ENCODE measurements at places on chromosomes 16 and 17. TPM values are rescaled to one million over a fixed set of nuclear protein-coding genes. Genes with fewer than 3 reads are reported as not detected.

DNA sequence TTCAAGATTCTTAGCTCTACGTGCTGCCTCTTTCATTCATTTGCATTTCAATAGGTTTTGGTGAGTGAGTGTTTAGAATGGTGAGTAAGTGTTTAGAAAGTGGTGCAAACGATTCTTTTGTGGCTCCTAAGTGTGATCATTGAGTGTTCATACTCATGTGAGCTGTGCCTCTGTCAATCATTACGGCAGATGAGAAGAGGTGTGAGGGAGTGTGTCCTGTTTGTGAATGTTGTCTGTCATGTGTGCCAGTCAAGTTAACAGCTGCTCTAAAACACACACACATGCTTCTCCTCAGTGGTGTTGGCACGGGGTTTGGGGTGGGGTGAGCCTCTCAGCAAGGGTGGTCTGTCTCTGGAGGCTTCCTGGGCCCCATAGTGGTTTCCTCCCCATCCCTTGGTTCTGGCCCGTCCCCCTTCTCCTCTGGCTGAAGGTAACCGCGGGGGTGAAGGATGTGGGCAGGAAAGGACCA, 11.4 kb downstream of the MYL4 start:
- peaks cover 10% of the 10 kb centered on the region for H3K4me1 ChIP-seq
- H3K27ac ChIP-seq, result no peak overlapping the region
- H3K27me3 ChIP-seq, result no peaks in the 10 kb centered on the region
- H3K4me3 ChIP-seq, result no peak overlapping the region
- DNase-seq, result no peak

DNA sequence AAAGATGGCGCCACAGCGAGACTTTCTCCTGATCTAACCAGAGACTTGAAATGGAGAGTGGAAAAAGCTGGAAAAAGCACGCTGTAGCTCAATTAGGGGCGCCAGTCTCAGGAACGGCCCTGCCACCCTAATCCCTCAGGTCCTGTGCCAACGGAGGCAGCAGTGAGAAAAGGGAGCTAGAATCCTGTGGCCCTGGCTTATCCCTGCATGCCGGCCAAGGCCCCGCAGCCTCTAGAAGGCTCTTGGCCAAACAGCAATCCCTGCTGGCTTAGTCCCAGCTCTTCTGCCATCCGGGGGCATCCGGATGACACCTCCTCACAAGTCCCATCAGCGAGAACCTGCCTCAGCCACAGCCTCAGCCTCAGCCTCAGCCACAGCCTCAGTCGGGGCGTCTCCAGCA, 69.8 kb downstream of the MRM3 start:
- DNase-seq, result no peak
- peaks cover 18% of the 10 kb centered on the region for H3K4me1 ChIP-seq
- no peaks in the 10 kb centered on the region for H3K27me3 ChIP-seq
- no peaks in the 10 kb centered on the region for H3K36me3 ChIP-seq

GRCh38 chr17:8837563-8838075, 29.9 kb downstream of the PIK3R6 start:
- H3K27ac ChIP-seq, result no peak overlapping the region
- no peaks in the 10 kb centered on the region for H3K4me1 ChIP-seq
- no peak overlapping the region for H3K4me3 ChIP-seq
- H3K36me3 ChIP-seq, result no peaks in the 10 kb centered on the region
- no peaks in the 10 kb centered on the region for H3K27me3 ChIP-seq

DNA sequence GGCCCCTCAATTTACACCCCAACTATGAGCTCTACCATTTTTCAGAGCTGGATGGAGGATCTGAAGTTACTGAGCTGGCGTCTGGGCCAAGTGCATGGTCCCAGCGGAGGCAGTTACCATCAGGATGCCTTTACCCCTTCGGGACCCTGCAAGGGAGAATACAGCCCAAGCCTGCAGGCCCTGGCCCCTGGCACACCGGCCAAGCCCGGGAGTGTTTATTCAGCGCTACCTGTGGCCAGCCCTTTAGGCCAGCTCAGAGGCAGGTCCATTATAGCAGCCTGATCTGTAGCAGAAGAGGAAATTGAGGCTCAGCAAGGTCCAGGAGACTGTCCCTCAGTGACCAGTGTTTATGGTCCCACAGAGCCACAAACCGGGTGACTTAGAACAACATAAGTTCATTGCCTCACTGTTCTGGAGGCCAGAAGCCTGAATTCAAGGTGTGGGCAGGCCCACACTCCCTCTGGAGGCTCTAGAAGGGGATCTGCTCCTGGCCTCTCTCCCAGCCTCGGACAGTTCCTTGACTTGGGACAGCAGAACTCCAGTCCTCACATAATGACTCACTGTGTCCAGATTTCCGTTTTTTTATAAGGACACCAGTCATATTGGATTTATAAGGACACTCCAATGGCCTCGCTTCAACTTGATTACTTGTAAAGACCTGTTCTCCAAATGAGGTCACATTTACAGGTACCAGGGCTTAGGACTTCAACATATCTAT, 8.8 kb downstream of the SEC14L5 start:
- H3K4me1 ChIP-seq, result no peaks in the 10 kb centered on the region
- DNase-seq, result no peak
- H3K36me3 ChIP-seq, result no peaks in the 10 kb centered on the region
- H3K4me3 ChIP-seq, result no peak overlapping the region
- no peak overlapping the region for H3K27ac ChIP-seq

DNA sequence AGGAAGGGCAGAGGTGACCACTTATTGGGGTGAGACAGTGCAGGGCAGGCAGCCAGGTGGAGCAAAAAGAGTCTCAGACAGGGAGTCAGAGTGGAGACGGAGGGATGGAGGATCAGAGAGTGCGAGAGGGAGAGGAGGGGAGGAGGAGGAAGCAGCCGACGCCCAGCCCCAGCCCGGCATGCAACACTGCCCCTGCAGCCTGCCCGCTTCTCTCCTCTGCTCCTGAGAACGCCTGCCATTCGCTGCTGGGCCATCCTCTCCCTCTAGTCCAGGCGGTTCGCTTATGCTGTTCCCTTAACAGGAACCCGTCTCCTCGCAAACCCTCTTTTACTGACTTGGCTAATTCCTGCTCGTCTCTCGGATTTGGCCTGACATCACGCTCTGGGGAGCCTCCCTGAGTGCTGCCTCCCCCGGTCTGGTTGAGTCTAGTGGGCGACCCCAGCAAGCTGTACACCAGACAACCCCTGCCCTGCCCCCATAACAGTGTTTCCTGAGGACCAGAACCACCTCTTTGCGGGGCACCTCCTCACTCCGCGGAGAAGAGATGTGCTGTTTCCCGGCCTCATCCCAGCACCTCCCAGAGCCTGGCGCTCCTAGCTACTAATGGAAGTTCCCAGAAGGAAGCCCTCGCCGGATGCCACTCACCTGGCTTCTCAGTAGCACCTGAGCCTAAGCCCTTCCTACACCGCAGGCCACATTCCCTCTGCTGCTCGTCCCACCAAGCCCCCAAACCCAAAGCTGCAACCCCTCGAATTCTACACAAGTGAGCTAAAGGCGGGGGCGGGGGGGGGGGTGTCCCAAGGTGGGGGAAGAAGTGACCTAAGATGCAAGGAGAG, 61.2 kb upstream of the CCL1 start:
- no peak for DNase-seq
- H3K4me1 ChIP-seq, result no peaks in the 10 kb centered on the region
- no peak overlapping the region for H3K27ac ChIP-seq
- no peak overlapping the region for H3K4me3 ChIP-seq

- DNase-seq, result peak; percentile 78
- H3K36me3 ChIP-seq, result no peaks in the 10 kb centered on the region
- H3K27ac ChIP-seq, result peak overlapping the region; percentile 78
- H3K27me3 ChIP-seq, result no peaks in the 10 kb centered on the region
Observed at GRCh38 chr16:70804153-70804733, 3.3 kb upstream of the VAC14 start.

DNA sequence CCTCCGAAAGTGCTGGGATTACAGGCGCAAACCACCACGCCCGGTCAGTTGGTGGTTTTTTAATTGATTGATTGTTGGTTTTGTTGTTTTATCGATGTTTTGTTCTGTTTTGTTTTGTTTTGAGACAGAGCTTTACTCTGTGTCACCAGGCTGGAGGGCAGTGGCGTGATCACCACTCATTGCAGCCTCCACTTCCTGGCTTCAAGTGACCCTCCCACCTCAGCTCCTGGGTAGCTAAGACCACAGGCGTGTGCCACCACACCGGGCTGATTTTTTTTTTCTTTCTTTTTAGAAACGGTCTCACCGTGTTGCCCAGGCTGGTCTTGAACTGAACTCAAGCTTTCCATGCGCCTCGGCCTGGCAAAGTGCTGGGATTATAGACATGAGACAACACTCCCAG, 12.4 kb downstream of the FAM234A start:
- H3K4me1 ChIP-seq, result no peaks in the 10 kb centered on the region
- DNase-seq, result no peak
- no peak overlapping the region for H3K27ac ChIP-seq
- H3K27me3 ChIP-seq, result no peaks in the 10 kb centered on the region
- no peak overlapping the region for H3K4me3 ChIP-seq

DNA sequence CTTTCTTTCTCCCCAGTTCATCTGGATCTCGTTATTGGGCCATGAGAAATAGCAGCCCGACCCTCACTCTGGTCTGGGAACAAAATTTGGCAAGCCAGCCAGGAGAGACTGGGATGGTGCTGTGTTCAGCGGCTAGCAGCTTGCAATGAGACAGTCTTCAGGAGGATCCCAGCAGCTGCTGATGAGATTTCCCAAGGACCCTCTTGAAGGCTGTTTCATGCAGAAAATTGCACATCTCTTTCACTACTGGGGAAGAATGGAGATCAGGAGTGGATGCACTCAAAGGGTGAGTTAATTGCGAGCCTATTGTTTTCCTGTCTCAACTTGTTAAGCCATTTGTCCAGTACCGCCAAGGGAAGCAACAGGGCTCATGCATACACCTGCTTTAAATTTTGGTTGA, 5.5 kb upstream of the COIL start:
- H3K4me1 ChIP-seq, result no peaks in the 10 kb centered on the region
- H3K4me3 ChIP-seq, result no peak overlapping the region
- no peak for DNase-seq
- H3K36me3 ChIP-seq, result no peaks in the 10 kb centered on the region

- H3K27ac ChIP-seq, result no peak overlapping the region
- H3K4me3 ChIP-seq, result no peak overlapping the region
- no peaks in the 10 kb centered on the region for H3K36me3 ChIP-seq
- H3K27me3 ChIP-seq, result no peaks in the 10 kb centered on the region
Observed at GRCh38 chr16:79466111-79466510, 134.4 kb downstream of the MAF start.

DNA sequence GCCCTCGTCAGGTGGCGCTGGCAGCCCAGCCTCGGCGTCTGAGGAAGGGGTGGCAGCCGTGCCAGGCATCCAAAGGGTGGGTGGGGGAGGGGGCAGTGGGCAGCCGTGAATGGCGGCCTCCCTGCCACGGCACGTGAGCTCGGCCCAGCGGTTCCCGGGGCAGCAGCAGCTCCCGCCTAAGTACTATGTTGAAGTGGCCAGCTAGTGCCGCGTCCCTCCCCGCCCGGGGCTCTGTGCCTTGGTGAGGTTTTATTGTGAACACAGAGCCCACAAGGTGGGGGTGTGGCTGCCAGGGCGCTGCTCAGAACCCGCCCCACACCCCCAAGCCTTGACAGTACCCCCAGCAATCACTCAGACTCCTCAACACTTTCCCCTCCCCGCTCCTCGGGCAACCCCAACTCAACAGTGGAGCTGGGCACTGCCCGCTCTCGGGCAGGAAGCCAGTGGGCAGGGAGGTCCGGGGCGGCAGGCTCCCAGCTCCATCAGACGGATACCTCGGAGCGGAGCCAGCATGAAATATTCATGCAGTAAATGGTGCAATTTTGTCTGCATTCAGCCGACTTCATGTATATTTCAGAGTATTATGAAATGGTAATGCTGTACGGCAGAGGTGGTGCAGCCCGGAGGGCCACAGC, 80.4 kb downstream of the ENGASE start:
- no peak overlapping the region for H3K27ac ChIP-seq
- H3K4me1 ChIP-seq, result no peaks in the 10 kb centered on the region
- no peak overlapping the region for H3K4me3 ChIP-seq
- H3K27me3 ChIP-seq, result peaks cover 9% of the 10 kb centered on the region
- no peak for DNase-seq

DNA sequence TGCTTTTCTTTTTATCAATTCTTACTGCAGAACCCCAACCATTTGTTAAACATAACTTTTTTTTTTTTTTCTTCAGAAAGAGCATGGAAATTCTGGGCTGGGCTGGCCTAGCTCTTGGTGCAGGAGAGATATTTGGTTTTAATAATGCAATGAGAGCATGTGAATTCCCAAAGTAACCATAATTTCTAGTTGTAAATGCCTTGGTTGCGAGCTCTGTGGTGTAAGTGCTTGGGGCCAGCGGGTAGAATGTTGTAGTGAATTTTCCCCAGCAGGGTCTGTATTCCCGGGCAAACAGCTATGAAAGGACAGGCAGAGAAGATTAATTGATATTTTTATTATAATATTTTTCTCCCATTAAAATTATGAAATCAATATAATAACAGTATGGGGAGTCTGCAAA, 465.6 kb downstream of the HS3ST4 start:
- no peak overlapping the region for H3K27ac ChIP-seq
- H3K4me1 ChIP-seq, result no peaks in the 10 kb centered on the region
- no peak for DNase-seq
- no peaks in the 10 kb centered on the region for H3K36me3 ChIP-seq
- H3K4me3 ChIP-seq, result no peak overlapping the region
- H3K27me3 ChIP-seq, result no peaks in the 10 kb centered on the region

DNA sequence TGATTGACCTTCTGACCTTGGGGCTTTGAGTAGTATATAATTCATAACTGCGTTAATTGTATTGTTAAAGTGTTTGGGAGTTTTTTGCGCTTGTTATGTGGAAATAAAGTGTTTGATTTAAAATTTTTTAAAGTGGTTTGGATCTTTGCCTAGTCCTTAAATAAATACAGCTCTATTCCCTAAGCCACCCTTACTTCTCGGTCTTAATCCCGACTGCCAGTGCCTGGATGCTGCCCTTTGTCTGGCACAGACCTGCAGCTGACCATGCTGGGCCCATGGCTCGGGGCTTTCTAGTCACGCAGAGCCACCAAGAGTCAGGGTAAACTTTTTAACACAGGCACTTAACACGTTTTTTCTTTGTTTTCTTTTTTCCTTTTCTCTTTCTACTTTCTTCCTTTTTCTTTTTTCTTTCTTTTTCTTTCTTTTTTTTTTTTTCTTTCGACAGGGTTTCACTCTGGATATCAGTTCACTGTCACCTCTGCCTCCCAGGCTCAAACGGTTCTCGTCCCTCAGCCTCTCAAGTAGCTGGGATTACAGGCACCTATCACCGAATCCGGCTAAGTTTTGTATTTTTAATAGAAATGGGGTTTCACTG, 19.6 kb upstream of the SLC5A11 start:
- H3K4me1 ChIP-seq, result no peaks in the 10 kb centered on the region
- no peak overlapping the region for H3K4me3 ChIP-seq
- H3K27me3 ChIP-seq, result no peaks in the 10 kb centered on the region
- no peak overlapping the region for H3K27ac ChIP-seq
- DNase-seq, result no peak

GRCh38 chr16:67833415-67834241, 8.5 kb upstream of the THAP11 start:
- peak overlapping the region; percentile 93 for H3K4me3 ChIP-seq
- DNase-seq, result peak; percentile 97

- no peaks in the 10 kb centered on the region for H3K36me3 ChIP-seq
- DNase-seq, result peak; percentile 83
- H3K27me3 ChIP-seq, result no peaks in the 10 kb centered on the region
- H3K4me1 ChIP-seq, result peaks cover 15% of the 10 kb centered on the region
- H3K27ac ChIP-seq, result peak overlapping the region; percentile 50
Observed at GRCh38 chr16:14362774-14363371, 267.2 kb downstream of the PARN start.

GRCh38 chr16:27472091-27473020, 70.4 kb downstream of the IL21R start:
- H3K4me1 ChIP-seq, result peaks cover 21% of the 10 kb centered on the region
- H3K4me3 ChIP-seq, result no peak overlapping the region
- no peaks in the 10 kb centered on the region for H3K27me3 ChIP-seq
- no peak overlapping the region for H3K27ac ChIP-seq
- DNase-seq, result no peak

TK1 gene
- polyA plus RNA-seq, result 79.4 TPM

SEPTIN12 gene
- not detected for polyA plus RNA-seq

CD7 gene
- polyA plus RNA-seq, result 0.23 TPM

CACNG3 gene
- not detected for polyA plus RNA-seq

SDR42E2 gene
- not detected for polyA plus RNA-seq
